ENCODE measurements at places on chromosomes 12 and 14. TPM values are rescaled to one million over a fixed set of nuclear protein-coding genes. Genes with fewer than 3 reads are reported as not detected.

Gene ANO2
- not detected for total RNA-seq

Gene LBHD2
- total RNA-seq = not detected

Gene GLIPR1L1
- total RNA-seq = not detected

Gene PRPH
- total RNA-seq = not detected

Gene CELA1
- 0.16 TPM for total RNA-seq

Gene IFT81
- total RNA-seq = 2.3 TPM

Gene JPH4
- total RNA-seq = not detected

Gene FAM90A1
- total RNA-seq = 0.36 TPM

Gene TMEM229B
- total RNA-seq = 19.4 TPM

Gene P2RX2
- total RNA-seq = not detected

Gene EVL
- 997 TPM for total RNA-seq

Gene PARPBP
- 28.9 TPM for total RNA-seq

Gene KLRK1
- total RNA-seq = 0.43 TPM

Gene FZD10
- not detected for total RNA-seq

Gene IFNG-AS1
- not detected for total RNA-seq

Gene C12orf54
- total RNA-seq = not detected

Gene LALBA
- not detected for total RNA-seq

Gene ADAMTS20
- not detected for total RNA-seq

Gene GABARAPL1
- 7.0 TPM for total RNA-seq

Gene AICDA
- not detected for total RNA-seq

Gene BCL11B
- total RNA-seq = 79.6 TPM

Gene LUM
- not detected for total RNA-seq

Gene RIPK3
- 34.6 TPM for total RNA-seq

Gene ZNF664
- total RNA-seq = 56.4 TPM

Gene UBR7
- 40.5 TPM for total RNA-seq

Gene LIN7A
- 0.18 TPM for total RNA-seq

Gene KRT3
- total RNA-seq = not detected

Gene KLHL33
- 0.05 TPM for total RNA-seq

Gene CCDC184
- total RNA-seq = not detected

Gene HOXC9
- not detected for total RNA-seq

Gene MANSC1
- 0.66 TPM for total RNA-seq

Gene FSCB
- total RNA-seq = not detected

Gene LAG3
- total RNA-seq = 11.8 TPM

Gene LPAR5
- total RNA-seq = 6.2 TPM

Gene TCTN2
- 2.3 TPM for total RNA-seq

Gene CD69
- total RNA-seq = 86.5 TPM

Gene RFLNA
- not detected for total RNA-seq

Gene AMHR2
- not detected for total RNA-seq

Gene OR10A7
- not detected for total RNA-seq

Gene PPP1R36
- 0.16 TPM for total RNA-seq

Gene TGM1
- total RNA-seq = 5.6 TPM

Gene TAS2R50
- total RNA-seq = 2.0 TPM

Gene RPGRIP1
- not detected for total RNA-seq

Gene RTN1
- not detected for total RNA-seq

Gene PAX9
- total RNA-seq = not detected

Gene AQP6
- not detected for total RNA-seq

Gene SAMD15
- total RNA-seq = 0.23 TPM

Gene MEG3
- not detected for total RNA-seq

Gene SSTR1
- not detected for total RNA-seq

Gene A2M
- total RNA-seq = not detected

Gene ANKS1B
- total RNA-seq = 0.86 TPM

Gene PTPRB
- total RNA-seq = not detected

Gene CMA1
- not detected for total RNA-seq

Gene REM2
- total RNA-seq = 0.34 TPM

Gene LYSET
- total RNA-seq = 8.7 TPM

Gene ZNF385A
- total RNA-seq = 0.70 TPM

Gene DNAJC22
- 0.11 TPM for total RNA-seq

Gene REP15
- 0.30 TPM for total RNA-seq

Gene ITGB7
- 770 TPM for total RNA-seq

Gene WSCD2
- total RNA-seq = not detected

Measured in T-helper 2 cell treated with Interferon-gamma antibody and Interleukin-4, amounts not matched to agents 100 ng/mL and 5 ng/mL, for 36 hours (primary cell).